ENCODE measurements at places on chromosomes 5 and 9. TPM values are rescaled to one million over a fixed set of nuclear protein-coding genes. Genes with fewer than 3 reads are reported as not detected.

Gene IFNB1
- 1.1 TPM for total RNA-seq

Gene RGS7BP
- total RNA-seq: not detected

Gene RGP1
- total RNA-seq: 14.8 TPM

Gene PCDHGC3
- total RNA-seq: not detected

Gene TMC1
- not detected for total RNA-seq

Gene PTPRD
- total RNA-seq: not detected

Gene CCNH
- 68.7 TPM for total RNA-seq

Gene DMRT3
- total RNA-seq: not detected

Gene F12
- total RNA-seq: 7.9 TPM

Gene SMAD5
- total RNA-seq: 12.4 TPM

Gene ANKRD31
- 0.99 TPM for total RNA-seq

Gene QRFP
- not detected for total RNA-seq

Gene GRIN3A
- not detected for total RNA-seq

Gene SKP2
- 60.2 TPM for total RNA-seq

Gene CCDC112
- 1.5 TPM for total RNA-seq

Gene SHISAL2B
- total RNA-seq: not detected

Gene ASPN
- total RNA-seq: not detected

Gene CXCL14
- not detected for total RNA-seq

Gene SLC46A2
- not detected for total RNA-seq

Gene TMEM250
- 24.4 TPM for total RNA-seq

Gene SPINK7
- total RNA-seq: not detected

Gene MTRR
- 57.8 TPM for total RNA-seq

Gene PLAC8L1
- 0.61 TPM for total RNA-seq

Gene HSD17B3
- total RNA-seq: not detected

Gene FGF10
- not detected for total RNA-seq

Gene TEX48
- not detected for total RNA-seq

Gene HAVCR2
- 34.6 TPM for total RNA-seq

Gene SURF4
- 219 TPM for total RNA-seq

Gene PCDHB8
- not detected for total RNA-seq

Gene CHSY3
- total RNA-seq: not detected

Gene ADGRD2
- total RNA-seq: not detected

Gene HAVCR1
- not detected for total RNA-seq

Gene AP3B1
- total RNA-seq: 34.4 TPM

Gene VCAN
- total RNA-seq: not detected

Gene PDGFRB
- total RNA-seq: 0.74 TPM

Gene SLC1A3
- 0.34 TPM for total RNA-seq

Gene PCDHGC4
- total RNA-seq: not detected

Gene CAMK4
- total RNA-seq: 79.7 TPM
